ENCODE measurements at places on chromosomes 2 and 18.

- no peak for DNase-seq
These were observed 159.6 kb upstream of the SMIM21 start for GRCh38 chr18:75587131-75587530.

GRCh38 chr2:96530474-96531357, 5.8 kb upstream of the ARID5A start:
- no peak for DNase-seq

- DNase-seq: no peak
These were observed 18.1 kb downstream of the IMPA2 start for GRCh38 chr18:11999429-11999828.

GRCh38 chr2:68828887-68829708, 42.1 kb downstream of the BMP10 start:
- no peak for DNase-seq

DNA sequence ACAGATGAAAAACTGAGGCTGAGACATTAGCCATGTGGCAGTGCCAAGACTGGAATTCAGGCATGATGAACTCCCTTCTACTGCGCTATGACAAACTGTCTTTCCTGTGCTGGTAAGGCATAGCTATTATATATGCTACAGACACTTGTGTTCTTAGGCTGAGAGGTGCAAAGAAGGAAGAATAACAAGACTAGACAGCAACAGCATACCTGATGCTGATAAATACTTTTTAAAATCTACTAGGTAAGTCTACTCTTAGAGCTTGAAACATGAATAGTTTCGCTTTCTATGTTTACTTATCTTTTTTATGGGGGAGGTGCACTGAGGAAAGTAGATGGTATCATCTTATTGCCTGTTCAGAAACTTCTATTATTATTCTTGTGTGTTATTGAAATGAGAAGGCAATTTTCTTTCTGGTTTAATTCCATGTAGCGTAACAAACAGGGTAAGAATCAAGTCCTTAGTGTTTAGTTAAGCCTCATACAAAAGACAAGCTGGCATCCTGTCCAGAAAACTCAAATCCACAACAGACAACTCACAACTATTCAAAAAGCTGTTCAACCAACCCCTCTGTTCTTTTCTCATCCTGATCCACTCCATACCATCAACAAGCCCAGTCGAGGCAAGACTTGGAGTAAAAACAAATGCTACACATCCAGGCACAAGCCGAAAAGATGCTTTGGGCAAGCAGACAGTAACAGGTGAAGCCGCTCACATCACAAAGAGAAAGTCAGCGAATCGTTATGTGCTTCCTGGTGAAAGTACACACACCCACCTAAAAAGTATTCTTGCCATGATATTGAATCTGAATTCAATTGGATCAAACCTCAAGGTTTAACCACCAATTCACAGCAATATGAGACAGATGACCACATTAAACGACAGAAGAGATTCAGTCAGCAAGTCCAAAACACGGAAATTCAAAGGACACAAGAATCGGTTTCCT, 1.5 kb downstream of the TTC32 start:
- no peak for DNase-seq

- DNase-seq: no peak
These were observed 127.4 kb downstream of the ARHGEF4 start for GRCh38 chr2:130963849-130964793.

GRCh38 chr2:121210691-121211090, 74.3 kb downstream of the TFCP2L1 start:
- no peak for DNase-seq

DNA sequence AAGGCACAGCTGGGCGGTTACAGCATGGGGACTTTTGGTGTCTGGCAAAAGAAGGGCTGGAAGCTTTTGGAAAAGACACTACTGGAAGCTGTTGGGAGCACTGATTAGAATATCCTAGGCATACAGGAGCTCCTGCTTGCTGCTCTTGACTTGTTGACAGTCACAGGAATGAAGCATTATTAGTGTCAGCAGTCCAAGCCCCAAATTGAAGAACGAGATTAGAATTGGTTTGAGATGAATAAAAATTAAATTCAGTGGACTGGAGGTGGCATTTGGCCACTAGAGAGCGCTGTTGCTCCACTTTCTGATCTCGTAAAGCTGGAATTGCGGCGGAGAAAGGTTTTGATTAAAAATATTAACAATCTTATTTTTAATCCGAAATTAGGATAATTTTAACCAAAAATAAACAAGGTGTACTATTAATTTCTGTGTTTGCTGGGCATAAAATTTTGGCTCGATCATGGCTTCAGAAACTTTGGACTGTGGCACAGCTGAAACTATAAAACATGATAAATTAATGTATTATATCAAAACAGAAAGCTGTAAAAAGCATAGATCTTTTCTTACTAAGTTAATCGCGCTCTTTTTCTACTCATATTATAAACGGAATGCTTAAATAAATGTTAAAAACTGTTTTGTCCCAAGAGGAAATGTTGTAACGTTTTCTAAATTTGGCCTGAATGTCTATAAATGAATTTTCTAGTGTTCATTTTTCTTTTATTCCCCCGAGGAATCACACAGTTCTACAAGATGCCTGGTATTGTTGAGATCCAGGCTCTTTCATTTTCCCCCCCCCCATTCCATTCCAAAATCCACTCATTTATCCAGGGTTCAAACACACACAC, 2.4 kb upstream of the HOXD8 start:
- DNase-seq: peak; percentile 27

DNA sequence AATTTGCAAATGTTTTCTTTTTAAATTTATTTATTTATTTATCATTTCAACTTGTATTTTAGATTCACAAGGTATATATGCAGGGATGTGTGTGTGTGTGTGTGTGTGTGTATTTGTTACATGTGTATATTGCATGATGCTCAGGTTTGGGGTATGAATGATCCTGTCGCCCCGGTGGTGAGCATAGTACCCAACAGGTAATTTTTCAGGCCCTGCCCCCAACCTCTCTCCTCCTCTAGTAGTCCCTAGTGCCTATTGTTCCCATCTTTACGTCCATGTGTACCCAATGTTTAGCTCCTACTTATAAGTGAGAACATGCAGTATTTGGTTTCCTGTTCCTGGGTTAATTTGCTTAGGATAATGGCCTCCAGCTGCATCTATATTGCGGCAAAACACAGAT, 33.0 kb upstream of the KIF5C start:
- no peak for DNase-seq

- no peak for DNase-seq
These were observed 151.9 kb downstream of the CERS6 start for GRCh38 chr2:168607992-168608391.

- no peak for DNase-seq
These were observed 39.6 kb downstream of the HS1BP3 start for GRCh38 chr2:20611077-20611843.

- DNase-seq: no peak
These were observed 96.0 kb downstream of the HNMT start for GRCh38 chr2:138060301-138060635.

DNA sequence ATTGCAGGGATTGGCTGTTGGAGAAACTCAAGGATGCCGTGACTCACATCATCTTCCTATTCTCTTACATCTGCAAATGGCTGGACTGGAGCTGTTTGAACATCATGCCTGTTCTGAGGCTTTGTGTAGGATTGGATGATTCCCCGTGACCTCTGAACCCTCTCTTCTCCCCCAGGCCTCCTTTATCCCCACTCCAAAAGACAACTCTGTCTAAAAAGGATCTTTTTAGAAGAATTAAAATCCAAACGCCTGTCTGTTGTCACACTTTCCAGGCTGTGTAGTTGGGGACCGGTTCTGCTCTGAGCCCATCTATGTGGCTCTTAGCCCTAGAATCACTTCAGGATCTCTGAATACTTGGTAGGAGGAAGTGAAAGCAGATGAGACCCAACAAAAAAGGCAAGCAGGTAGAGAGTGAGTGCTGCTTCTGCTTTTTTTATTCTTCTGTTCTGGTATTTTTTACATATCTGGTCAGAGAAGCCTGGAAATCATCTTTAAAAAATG, 565 bp downstream of the SP140 start:
- DNase-seq: no peak

DNA sequence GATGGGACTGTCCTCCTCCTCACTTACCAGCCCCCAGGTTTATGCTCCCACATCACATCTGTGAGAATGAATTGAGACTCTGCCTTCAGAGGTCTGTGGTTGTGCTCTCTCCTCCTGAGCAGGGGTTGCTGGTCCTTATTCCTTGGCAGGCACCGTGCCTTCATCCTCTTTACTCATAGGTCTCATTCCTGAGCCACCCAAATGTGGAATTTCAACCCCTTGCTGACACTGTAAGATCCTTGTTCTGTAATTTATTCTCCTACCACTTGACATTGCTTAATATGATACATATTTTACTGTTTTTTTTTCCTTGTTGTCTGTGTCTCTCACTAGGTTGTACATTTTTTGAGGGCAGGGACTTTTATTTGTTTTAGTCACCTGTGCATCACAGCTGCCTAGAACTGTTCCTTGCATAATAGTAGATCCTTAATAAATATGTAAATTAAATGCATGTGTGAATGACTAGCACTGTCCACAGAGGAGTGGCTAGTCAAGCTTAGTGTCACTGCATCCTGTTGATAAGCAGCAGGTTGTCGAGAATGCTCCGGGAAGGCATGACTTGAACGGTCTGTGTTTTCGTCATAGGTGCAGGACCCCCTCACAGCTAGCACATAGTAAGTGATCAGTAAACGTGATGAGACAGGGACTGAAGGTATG, 180.6 kb downstream of the ZNF407 start:
- DNase-seq: no peak

DNA sequence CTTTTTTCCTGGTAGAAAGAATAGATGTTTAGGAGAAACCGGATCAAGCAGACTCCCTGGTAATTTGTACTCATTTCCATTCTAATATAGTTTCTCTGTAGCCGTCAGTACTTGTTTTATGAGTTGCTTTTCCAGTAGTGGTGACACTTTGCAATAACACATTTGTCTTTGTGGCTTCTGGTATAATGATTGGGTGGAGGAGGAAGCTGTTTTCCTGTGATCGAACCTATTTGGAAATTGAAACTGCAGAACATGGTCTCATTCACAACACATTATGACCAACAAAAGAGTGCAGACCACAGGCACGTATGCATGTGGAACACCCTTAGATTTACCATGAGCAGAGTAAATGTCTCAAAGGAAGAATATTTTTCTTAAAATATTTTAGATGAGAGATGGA, 7.6 kb upstream of the SERPINB12 start:
- DNase-seq: no peak

- no peak for DNase-seq
These were observed 12.9 kb downstream of the FOSL2 start for GRCh38 chr2:28405537-28405936.

DNA sequence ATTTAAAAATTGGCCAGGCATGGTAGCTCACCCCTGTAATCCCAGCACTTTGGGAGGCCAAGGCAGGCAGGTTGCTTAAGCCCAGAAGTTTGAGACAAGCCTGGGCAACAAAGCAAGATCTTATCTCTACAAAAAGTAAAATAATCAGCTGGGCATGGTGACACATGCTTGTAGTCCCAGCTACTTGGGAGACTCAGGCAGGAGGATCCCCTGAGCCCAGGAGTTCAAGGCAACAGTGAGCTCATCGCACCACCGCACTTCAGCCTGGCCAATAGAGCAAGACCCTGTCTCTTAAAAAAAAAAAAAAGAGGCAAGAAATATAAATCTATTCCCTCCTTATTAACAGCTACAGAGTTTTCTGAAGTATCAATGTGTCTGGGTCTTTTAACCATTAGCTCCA, 51.9 kb downstream of the ESCO1 start:
- no peak for DNase-seq

- no peak for DNase-seq
These were observed 5.2 kb downstream of the RTTN start for GRCh38 chr18:70200286-70200685.

DNA sequence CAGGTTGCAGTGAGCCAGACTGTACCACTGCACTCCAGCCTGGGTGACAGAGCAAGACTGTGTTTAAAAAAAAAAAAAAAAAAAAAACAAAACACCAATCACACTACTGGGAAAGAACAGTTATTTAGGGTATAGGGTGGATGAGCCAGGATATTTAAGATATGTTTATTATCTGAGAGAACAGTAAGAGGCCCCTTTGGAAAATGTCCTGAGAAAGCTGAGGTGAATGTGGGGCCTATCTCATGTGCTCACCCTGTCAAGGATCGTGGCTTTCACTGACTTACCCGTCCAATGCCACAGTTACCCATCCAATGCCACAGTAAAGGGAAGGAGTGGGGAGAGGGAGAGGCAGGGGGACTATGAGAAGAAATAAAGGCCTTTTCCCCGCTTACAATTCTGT, 19.9 kb upstream of the ENOSF1 start:
- DNase-seq: no peak

- DNase-seq: no peak
These were observed 19.5 kb downstream of the RBKS start for GRCh38 chr2:27870724-27871123.

- no peak for DNase-seq
These were observed 69.1 kb downstream of the ACVR2A start for GRCh38 chr2:147913701-147914480.

GRCh38 chr2:104787298-104788065, 66.4 kb upstream of the POU3F3 start:
- DNase-seq: no peak

GRCh38 chr18:5909125-5909524, 13.8 kb upstream of the TMEM200C start:
- DNase-seq: no peak

GRCh38 chr2:9758741-9759140, 84.5 kb upstream of the TAF1B start:
- DNase-seq: no peak

GRCh38 chr18:74826572-74826971, 228.9 kb downstream of the ZNF407 start:
- DNase-seq: no peak

- DNase-seq: no peak
These were observed 230.9 kb downstream of the RBM43 start for GRCh38 chr2:151030663-151031230.

DNA sequence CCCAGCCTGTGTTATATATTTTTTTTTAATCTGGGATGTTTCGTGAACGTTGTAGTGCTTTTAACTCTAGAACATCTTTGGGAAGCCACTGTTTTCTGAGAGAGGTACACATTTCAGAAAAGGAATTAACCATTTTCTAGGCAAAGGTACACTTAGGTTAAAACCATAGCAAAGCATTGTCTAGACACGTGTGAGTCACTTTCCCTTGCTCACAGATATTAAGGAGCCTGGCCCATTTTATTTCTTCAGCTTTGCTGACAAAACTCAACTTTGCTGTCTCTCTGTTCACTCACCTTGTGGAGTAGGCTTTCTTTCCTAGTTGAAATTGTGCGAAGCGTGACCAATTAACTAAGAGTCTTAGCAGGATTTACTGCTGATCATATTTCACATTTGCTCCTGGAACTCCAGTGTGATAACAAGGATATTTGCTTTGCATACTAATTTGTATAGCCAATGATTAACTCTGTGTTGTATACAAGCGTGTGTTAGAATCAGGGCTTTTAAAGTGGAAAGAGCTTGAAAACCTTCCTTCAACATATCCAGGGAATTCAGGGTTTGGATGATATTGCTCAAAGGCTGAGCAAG, 215.0 kb upstream of the AGAP1 start:
- no peak for DNase-seq

DNA sequence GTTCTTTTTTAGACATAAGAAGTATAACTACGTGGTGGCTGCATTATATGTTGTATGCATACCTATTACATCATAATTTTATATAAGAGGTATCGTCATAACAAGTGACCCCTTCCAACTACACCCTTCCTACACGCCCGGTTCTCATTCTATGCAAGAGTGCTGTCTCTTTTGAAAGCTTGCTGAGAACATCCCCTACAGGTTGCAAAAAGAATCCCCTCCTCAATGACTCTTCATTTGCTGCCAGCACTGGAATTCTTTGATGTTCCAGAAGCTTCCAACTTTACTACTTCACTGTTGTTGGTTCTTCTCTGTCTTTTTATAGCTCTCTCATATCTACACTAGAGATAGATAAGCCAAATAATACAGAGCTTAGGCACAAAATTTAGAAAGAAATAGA, 66.4 kb downstream of the CDH7 start:
- DNase-seq: no peak
